ENCODE measurements at places on chromosomes 2 and 18.

- DNase-seq, result no peak
These were observed 46.7 kb downstream of the KLF7 start for GRCh38 chr2:207119048-207119447.

GRCh38 chr2:240339411-240340360, 95.8 kb upstream of the GPC1 start:
- DNase-seq, result no peak

DNA sequence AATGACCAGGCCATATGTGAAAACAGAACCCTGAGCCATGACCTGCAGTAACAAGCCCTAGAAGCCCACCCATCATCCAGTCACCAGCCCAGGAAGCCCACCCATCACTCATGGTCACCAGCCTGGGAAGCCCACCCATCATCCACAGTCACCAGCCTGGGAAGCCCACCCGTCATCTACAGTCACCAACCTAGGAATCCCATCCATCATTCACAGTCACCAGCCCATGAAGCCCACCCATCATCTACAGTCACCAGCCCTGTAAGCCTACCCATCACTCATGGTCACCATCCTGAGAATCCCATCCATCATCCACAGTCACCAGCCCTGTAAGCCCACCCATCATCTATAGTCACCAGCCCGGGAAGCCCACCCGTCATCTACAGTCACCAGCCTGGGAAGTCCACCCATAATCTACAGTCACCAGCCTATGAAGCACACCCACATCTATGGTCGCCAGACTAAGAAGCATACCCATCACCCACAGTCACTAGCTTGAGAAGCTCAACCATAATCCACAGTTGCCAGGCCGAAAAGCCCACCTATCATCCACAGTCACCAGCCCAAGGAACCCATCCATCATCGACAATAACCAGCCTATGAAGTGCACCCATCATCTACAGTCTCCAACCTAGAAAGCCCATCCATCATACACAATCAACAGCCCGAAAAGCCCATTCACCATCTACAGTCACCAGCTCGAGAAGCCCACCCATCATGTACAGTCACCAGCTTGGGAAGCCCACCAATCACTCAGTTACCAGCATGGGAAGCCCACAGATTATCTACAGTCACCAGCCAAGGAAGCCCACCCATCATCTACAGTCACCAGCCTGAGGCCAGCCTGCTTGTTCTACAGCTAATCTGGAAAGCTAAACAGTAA, 91.9 kb downstream of the TWIST2 start:
- no peak for DNase-seq

- DNase-seq, result no peak
These were observed 48.1 kb upstream of the CNOT11 start for GRCh38 chr2:101204400-101205115.

DNA sequence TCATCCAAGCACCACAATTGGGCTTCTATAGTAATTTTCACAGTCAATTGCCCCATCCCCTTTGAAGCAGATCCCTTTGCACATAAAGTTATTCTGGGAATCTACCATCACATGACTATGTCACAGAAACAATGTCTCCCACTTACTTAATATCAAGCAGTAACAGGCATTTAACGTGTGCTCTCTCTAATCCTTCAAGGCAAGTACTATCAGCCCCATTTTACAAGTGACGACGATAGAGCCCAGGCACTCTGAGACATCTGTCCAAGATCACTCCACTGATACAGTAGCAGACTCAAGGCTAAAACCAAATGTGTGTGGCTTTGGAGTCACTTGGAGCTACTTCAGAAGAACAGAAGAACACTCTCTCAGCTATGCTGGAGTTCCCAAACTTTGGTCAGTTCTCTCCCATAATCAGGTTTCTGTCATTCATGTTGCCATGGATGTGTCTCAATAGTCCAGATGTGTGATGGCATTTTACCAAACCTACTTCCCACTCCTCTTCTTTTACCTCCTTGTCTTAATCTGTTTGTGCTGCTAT, 39.7 kb downstream of the PID1 start:
- no peak for DNase-seq

- DNase-seq, result no peak
These were observed 99.8 kb upstream of the NEUROD1 start for GRCh38 chr2:181780047-181780651.

- DNase-seq, result no peak
These were observed 102.5 kb downstream of the GAREM1 start for GRCh38 chr18:32368170-32368569.

- no peak for DNase-seq
These were observed 6.0 kb upstream of the NFATC1 start for GRCh38 chr18:79389689-79390088.

DNA sequence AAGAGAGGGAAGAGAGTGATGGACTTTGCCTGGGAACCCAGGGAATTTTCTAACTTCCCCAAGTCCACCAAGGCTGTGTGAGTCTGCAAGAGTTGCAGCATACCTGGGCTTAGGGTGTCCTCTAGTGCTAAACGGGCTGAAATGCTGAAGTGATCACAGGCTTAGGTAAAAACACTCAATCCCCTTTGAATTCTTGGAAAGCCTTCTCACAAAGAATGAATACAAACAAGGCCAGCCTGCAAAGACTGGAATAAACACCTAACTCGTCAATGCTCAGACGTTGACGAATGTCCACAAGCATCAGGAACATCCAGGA, 30.0 kb upstream of the BMP10 start:
- DNase-seq, result no peak

DNA sequence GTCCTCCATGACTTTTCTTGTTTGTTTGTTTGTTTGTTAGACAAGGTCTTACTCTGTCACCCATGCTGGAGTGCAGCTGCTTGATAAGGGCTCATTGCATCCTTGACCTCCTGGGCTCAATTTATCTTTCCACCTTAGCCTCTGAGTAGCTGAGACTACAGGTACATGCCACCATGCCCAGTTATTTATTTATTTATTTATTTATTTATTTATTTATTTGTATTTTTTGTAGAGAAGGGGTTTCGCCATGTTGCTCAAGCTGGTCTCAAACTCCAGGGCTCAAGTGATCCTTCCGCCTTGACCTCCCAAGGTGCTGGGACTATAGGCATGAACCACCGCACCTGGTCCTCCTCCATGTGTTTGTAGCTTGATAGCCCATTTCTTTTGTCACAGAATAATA, 37.9 kb downstream of the NBEAL1 start:
- DNase-seq, result no peak

- no peak for DNase-seq
These were observed 23.2 kb downstream of the MEMO1 start for GRCh38 chr2:31987454-31988220.

DNA sequence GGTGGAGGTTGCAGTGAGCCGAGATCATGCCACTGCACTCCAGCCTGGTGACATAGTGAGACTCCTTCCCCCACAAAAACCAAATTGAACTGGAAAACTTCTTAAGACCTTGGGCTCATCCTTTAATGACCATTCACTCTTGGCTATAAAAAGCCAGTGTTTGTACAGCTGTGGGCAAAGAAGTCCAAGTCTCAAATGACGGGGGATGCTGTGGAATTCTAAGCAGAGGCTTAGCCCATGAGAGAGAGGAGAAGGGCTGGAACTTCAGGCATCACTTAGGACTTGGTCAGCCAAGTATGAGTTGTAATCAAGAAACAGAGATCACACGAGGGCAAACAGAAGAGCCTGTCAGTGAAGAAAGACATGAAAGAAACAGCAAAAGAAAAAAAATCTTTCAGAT, 79.3 kb upstream of the POU3F3 start:
- no peak for DNase-seq

DNA sequence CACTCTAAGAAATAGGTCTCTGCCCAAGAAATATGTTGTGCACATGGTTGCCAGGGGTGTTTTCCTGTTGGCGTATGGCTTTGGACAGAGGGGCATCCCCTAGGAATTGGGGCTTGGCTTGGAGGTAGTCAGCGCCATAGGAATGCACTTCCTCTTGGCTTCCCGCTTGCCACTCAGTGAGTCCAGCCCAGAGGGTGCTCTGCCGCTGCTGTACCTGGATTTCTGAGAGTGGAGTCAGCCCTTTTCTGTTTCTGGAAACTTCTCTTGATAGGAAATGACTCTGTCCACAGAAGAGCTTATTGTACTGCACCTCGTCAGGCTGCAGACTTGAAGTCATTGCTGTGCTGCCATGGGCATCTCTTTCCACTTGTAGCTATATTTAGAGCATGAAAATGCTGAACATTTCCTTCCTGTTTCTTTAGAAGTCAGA, 116.7 kb upstream of the MGAT5 start:
- no peak for DNase-seq

GRCh38 chr2:6526093-6526824, 339.4 kb downstream of the CMPK2 start:
- no peak for DNase-seq

GRCh38 chr2:233179848-233180366, 71.6 kb upstream of the ATG16L1 start:
- DNase-seq, result no peak

DNA sequence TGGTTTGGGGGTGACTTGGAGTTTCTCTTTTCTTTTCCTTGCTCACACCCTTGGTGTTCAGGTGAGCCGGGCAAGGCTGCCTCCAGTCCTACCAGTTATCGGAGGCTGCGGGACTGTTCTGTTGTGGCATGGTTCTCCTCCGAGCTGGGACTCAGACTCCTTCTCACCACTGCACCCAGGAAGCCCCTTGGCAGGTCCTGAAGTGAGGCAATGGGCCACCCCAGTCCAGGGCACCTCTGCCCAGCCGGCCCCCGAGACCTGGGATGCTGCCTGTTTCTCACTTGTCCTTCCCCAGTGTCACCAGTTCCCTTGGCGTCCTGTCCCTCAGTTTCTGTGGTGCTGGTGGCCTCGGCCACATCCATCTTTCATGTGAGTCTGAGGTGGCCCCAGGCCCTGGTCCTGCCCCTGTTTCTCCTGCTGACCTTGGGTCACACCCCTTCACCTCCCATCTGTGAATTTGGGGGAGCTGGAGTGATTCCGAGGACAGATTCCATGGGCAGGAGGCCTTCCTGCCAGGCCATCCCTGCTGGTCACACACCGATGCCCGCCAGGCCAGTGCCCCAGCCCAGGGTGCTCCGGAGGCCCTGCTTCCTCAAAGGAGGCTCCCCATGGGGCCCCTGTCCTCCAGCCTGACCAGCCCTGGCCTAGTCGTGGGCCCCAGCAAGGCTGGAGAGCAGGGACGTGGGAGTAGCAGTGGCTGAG, 6.6 kb upstream of the KLHL30 start:
- DNase-seq, result no peak

DNA sequence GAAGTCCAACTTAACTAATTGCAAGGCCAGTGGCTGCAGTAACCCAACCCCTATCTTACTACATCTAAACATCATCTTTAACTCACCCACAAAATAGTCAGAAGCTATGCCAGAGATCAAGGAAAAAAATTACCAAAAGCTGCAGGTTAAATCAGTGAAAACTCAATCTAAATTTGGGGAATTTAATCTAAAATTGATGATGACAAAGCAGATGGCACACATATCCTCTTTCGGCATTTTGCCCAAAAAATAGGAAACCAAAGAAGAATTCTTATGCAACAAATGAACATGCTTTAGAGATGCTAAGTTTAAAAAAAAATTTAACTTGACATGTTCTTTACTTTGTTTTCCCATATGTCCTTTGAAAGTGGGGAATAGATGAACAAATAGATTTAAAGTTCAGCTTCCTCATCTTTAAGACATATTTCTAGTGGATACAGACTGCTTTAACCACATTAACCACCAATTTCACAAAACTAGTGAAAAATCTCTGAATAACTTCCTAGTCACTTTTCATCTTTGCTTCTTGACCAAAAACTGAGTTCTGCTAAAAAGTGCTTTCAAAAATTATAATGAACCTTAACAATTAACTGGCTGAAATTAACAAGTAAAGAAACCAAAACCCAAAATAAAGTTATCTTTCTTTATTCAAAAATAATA, 74.3 kb upstream of the CCDC150 start:
- no peak for DNase-seq

DNA sequence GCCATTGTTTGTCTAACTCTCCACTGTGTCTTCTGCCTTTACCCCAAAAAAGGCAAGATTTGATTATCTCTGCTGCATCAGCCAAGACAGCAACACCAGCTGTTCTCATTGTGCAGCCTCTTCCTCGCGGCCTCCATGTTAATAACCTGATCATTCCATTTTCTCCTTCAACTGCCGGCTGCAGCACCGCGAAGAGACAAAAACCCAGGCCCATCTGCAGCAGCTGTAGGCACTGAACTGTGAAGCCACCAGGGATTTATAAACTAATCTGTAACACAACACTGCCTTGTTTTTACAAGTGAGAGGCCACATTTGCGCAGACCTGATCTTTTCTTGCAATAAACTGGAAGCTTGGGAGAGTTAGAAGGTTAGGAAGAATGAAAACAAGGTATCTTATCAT, 147.8 kb downstream of the SATB2 start:
- no peak for DNase-seq

DNA sequence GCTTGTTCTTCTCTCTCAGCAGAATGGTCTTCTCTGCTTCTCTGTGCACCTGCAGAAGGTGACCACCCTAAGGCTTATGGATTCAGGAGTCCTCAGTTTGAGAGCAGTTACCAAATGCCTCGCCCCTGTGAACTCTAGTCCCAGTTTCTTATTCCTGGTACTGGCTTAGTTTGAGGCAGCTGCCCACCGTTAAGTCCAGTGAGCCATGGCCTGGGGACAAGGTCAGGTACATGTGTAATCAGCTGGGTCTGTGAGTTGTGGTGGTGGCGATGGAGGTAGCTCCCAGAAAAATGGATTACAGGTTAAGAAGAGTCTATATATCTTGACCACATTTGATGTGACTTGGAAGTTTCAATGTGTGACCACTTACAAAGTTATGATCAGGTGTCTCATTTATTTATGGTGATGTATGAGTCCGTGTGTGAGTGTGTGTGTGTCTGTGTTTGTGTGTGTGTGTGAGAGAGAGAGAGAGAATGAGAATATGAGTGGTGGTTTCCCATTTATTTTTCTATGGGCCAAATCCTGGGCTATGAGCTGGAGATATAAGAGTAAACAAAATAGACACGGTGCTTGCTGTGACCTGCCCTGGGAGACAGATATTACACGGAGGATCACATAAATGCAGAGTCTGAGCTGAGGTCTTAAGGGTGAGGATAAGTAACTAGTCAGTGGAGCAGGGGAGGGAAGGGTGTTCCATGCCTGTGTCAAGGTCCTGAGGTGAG, 13.0 kb upstream of the IL1RN start:
- no peak for DNase-seq

DNA sequence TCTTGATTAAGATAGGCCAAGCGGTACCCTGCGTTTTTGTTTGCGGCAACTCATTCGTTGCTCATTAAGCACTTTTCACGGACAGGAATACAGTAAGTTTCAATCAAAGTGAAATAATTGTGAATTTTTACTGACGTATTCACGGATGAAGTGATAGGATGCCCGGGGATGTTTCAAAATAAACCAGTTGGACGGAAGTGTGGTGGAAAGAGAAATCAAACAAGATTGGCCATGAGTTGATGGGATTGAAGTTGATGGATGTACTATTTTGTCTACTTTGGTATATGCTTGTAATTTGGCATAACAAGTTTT, 481 bp downstream of the TMEM177 start:
- DNase-seq, result no peak

GRCh38 chr2:181876614-181877063, 14.9 kb upstream of the ITPRID2 start:
- no peak for DNase-seq

DNA sequence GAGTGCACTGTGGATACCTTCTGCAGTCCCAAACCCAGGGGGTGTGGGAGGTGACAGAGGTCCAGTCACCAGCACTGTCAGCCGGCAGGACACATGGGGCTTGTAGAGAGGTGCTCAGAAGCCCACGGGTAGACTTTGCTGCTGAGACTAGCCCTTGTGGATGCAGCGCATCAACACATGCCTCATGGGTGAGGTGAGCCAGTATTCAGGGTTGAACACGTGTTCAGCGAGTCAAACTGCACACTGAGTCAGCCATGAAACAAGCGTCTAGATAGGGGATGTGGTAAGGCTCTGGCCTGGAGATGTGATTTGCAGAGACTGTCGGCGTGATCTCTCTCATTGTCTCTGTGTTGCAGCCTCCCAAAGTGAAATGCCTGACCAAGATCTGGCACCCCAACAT, 35.8 kb upstream of the SCLY start:
- DNase-seq, result peak; percentile 11

Measured in stimulated activated CD4-positive, alpha-beta T cell treated with anti-CD3 and anti-CD28 coated beads, Interleukin-12 subunit alpha, Interleukin-12 subunit beta, amount 100 ng/mL, for 48 hours (primary cell).